ENCODE measurements at places on chromosomes 4 and X.

DNA sequence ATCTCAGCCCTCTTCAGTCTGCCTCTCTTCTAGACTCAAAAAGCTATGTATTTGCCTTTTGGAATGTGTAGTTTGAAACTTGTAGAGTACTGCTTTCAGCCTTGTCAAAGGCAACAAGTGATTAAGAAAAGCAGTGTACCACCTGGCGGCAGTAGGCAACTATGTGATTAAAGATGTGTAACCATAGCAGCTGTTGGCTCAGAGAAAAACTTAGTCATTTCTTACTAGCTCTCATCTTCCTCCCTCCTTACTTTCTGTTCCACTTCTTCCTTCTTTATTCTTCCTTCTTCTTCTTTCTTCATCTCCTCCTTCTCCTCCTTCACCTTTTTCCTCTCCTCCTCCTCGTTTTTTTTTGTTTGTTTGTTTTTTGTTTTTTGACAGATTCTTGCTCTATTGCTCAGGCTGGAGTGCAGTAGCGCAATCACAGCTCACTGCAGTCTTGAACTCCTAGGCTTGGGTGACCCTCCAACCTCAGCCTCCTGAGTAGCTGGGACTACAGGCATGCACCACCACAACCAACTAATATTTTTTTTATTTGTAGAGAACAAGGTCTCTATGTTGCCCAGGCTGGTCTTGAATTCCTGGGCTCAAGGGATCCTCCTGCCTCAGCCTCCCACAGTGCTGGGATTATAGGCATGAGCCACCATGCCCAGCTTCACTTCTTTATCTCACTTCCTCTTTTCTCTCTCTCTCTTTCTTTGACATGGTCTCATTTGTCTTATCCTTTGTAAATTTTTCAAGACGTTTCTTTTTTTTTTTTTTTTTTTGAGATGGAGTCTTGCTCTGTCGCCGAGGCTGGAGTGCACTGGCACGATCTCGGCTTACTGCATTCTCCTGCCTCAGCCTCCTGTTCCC, 32.6 kb downstream of the ABHD18 start:
- DNase-seq: no peak

DNA sequence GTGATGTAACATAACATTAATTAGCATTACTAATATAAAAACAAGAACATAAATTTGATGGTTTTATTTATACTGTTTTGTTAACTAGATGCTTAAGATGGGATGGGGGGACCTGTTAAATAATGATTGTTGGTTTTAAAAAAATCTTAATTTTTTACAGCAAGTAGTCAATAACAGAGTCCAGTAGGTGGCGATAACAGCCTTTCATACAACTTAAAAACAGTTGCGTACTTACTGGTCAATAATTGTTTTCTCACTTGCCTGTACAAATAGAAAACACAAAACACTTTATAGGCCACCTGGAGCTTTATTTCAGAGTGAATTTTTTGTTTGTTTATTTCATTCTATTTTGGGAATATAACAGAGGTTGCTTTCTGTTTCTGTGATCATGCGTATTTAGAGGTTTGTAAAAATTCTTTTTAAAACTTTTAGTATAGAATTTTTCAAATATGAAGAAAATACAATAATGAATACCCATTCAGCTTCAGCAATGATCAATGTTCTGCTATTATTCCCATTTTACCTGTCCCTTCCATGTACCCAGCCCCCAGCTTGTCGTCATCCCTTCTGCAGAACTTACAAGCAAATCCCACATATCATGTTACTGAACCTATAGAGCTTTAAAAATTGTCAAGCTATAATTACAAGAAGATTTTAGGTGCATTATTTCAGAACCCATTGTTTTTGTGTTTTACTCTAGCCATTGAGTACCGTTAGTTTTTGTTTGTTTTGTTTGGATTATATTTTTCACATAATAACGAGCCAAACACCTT, 97.1 kb downstream of the MRPL1 start:
- no peak for DNase-seq

GRCh38 chr4:69874507-69874906, 14.6 kb upstream of the SULT1E1 start:
- DNase-seq: no peak

GRCh38 chr4:169716677-169717076, 41.1 kb downstream of the HPF1 start:
- DNase-seq: no peak

DNA sequence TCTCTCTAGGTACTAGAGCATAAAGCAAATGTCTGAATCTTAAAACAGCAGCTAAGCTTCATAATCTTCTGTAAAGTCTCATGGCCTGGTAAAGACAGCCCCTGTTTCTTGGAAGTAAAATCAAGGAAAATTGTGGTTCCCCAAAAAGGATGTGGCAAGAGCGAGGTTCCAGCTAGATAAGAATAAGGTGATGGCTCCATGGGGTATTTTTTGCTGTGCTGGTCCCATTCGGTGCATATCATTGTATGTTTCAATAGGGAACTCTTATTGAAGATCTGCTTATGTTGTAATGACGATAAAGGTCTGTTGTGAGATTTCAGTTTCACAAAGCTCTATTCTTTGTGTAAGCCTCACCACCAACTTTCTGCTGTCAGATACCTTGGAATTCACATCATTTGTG, 316.9 kb upstream of the NOCT start:
- DNase-seq: no peak

DNA sequence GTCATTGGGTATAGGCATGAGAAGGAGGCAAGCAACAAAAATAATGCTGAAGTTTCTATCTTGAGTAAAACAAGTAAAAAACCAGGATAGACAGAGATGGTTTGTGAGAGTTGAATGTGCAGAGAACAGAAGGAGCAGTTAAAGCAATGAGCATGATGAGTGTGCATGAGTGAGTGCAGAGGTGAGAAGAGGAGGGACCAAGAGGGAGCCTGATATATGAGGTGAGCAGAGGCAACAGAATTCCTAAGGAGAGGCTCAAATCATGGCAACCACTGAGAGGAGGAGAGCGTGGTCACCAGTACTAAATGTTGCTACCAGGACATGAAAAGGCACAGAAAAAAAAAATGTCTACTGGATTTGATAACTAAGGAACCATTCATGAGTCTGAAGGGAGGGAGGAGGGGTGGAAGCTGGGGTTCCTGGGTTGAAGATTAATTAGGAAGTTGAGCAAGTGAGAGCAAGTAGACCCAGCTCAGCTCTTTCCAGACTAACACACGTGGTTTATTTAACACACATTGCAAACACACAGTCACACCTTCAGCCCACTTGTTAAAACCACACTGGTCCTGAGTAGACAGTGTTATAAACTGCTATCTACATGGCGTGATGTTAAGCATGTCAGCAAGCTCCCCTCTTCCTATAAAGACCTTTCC, 69.0 kb upstream of the IQCM start:
- DNase-seq: no peak

- DNase-seq: no peak
Observed at GRCh38 chr4:47505147-47505546, 20.1 kb downstream of the ATP10D start.

DNA sequence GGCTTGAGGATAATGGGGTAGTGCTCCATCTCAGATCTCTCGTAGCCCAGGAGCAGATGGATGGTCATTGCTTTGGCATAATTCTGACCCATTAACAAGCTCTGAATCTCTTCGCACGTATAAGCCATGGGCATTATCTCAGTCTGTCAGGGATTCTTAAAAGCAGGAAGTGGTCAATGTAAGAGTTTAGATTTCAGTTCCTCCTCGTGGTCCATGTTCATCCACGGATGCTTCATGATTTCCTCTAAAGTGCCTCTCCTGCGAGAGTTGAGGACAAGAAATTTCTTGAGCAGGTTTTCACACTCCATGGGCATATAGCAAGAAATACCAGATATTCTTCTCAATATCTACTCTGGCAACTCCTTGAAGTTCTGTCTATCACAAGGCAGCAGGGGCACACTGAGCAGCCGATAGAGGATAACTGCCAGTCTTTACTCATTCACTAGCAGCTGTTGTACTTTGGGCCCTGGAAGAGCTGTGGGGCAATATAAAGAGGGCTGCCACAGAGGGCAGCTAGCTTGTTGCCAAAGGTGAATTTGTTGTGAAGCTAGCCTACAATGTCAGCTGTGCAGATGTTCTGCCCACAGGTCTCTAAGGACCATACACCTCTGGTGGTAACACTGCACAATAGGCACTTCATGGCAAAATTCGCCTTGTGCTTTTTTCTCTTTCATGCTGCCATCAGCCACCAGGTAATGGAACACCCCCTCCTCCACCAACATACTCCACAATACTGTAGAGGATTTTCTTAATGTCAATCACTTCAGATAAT, 52.0 kb upstream of the WDR17 start:
- no peak for DNase-seq

GRCh38 chr4:125313497-125313896, 1.3 kb upstream of the FAT4 start:
- no peak for DNase-seq

DNA sequence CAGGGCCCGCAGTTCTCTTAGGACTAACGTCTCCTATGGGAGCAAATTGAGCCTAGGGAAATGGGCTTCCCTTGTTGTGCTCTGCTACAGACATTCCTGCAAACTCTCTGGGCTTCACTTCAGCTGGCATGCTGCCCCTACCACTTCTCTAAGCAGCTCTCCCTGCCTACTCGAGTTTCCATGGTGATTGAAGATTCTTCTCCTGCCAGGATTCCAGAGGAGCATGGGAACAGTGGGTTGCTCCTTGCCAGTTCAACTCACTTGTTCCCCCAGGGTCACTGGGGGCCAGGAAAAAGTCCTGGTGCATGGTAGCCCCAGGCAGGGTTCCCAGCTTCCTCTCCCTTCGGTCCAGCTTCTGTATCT, 21.1 kb upstream of the WDR17 start:
- no peak for DNase-seq

- no peak for DNase-seq
Observed at GRCh38 chr4:48047896-48048295, 31.3 kb downstream of the NIPAL1 start.

DNA sequence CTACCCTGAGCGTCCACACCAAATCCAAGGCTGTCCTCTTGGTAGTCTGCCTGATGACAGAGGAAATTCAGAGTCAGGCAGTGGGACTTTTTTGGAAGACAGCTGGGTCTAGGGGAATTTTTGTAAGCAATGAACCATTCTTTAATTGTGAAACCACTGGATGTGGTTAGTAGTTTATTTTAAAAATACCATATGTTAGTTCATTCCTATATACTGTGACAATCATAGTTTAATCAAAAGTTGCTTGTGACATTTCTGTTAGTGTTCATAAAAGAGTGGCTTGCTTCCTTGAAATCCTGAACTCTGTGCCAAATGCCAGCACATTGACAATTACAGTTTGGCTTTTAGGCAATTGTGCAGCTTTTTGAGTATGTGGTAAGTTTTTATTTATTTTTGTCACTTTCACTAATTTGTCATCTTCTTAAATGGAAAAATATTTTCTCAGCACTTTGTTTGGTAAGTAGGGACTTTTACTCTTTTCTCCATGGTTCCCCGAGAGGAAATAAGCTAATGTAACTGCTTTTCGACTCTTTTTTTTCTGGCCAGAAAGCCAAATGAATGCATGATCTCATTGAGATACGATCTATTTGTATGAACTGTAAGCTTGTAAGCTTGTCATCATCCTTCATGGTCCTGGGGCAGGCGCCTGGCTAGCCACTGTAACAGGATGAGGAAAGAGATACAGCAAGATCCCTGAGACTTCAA, 72.6 kb upstream of the SLC4A4 start:
- DNase-seq: no peak

DNA sequence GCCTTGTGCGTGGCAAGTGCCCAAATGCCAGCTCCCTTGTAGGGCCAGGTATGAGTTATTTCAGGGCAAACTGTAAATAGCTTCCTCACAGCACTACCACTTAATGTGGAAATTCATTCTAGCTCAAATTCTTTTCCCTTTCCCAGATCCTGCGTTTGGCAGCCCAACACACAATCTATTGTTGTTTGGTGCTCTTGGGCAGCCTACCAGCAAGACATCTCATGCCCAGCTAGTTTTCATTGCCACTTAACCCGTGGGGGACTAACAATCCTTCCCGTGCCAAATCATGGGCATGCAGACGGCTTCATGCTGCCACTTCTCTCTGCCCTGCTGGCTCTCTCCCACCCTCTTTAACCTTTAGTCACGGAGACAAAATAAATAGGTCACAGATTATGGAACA, 454.2 kb downstream of the GRIA2 start:
- no peak for DNase-seq

GRCh38 chrX:44947995-44948394, 75.0 kb downstream of the KDM6A start:
- no peak for DNase-seq

GRCh38 chr4:180059216-180059881, 2183.9 kb upstream of the TENM3 start:
- no peak for DNase-seq

DNA sequence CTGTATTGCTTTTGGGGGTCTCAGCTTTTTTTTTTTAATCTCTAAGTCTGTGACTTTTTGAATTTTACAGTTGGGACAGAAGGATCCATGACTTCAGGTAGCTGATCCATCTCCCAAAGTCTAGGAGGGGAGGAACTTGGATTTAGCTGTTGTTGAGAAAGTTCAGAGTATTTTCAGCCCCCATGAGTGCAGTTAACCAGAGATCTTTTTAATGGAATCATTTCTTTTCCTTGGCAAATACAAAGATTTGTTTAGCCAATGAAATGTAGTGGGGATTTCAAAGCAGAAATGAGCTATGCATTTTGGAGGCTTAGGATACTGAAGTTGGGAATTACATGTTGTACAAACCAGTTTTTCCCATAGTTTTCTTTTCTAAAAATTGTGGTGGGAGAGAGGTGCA, 18.1 kb downstream of the FNIP2 start:
- DNase-seq: no peak

DNA sequence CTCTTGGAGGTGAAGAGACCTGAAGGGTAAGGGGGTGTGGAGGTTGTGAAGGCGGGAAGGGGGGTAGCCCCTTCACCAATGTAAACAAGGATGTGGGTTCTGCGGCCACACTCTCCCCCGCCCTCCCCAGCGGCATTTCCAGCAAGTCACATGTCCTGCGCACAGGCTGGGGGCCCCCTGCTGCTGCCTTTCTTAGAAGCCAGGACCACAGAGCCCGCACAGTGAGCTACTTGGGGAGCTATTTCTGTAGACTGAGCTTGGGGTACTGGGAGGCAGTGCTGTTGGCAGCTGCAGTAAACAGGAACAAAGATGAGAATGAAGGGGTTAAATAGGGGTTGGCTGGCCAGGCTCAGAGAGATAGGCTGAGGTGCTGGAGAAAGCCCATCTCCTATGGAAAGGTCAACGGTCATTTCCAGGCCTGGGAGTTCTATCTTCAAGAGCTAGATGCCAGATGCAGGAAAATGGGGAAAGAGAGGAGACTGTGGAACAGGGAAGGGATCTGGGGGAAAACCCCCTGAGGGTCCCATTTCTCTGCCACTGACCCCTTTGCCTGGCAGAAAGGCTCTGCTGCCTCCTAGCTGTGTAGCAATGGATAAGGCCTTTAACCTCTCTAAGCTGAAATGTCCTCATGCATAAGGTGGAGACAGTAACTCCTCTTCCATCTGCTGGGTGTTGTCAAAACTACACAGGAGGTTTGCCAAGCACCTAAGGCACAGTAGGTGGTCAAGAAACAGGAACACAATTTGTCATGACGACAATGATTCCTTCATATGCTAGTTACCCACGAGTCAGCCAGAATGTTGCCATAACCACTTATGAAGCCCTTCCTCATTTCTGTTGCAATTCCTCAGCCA, 18.5 kb upstream of the PIM2 start:
- DNase-seq: peak; percentile 49
